GOT3 (cell line): ENCODE measurements at places on chromosomes 7 and 10.

DNA sequence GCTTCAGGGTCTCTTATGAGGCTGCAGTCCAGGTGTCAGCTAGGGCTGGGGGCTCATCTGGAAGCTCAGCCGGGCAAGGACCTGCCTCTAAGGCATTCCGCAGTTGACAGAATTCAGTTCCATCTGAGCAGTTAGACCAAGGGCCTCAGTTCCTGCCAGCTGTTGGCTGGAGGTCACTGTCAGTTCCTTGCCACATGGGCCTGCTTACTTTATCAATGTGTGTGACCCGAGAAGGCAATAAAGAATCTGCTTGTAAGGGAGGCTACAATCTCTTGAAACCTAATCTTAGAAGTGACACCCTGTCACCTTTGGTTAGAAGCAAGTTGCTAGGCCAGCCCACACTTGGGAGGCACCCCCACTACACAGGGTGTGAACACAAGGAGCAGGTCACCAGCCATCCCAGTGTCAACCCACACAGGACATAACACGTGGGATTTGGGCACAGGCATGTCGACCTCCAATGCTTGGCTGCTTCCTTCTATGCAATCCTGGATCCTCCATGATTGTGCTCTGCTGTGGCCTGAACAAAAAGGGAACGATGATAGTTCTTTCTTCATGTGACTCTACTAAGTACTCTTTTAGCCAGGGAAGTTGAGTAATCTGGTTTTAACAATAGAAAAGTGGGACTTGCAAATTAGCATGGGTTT lies 41.8 kb downstream of the MTURN start:
- DNase-seq: no peak

DNA sequence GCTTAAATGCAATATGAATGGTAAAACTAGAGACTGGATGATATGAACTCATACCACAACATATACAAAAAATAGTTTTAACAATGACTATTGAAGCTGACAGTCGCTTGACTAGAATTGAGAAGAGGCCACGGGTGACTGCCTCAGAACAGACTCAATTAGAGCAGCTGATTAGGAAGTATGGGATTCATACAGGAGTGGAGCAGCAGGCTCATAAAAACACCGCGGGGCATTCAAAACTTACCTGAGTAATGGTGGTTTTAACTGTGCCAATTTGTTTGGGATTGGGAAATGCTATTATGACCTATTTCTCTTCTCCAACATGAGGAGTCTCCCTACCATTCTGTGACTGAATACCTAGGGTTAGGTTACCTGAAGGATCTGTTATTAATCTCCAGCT lies 2.1 kb downstream of the CADPS2 start:
- no peak for DNase-seq

- DNase-seq: no peak
Measured at GRCh38 chr10:34163075-34163905, 651.8 kb downstream of the PARD3 start.

DNA sequence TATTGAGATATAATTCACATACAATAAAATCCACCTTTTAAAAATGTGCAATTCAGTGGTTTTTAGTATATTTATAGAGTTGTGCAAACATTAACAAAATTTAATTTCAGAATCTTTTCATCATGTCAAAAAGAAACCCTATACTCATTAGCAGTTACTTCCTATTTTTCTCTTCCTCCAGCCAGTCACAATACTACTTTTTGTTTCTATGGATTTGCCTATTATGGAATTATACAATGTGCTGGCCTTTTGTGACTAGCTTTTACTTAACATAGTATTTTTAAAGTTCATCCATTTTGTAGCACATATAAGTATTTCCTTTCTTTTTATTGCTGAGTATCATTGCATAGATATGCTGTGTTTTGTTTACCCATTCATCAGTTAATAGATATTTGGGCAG lies 199.9 kb upstream of the IMMP2L start:
- no peak for DNase-seq

DNA sequence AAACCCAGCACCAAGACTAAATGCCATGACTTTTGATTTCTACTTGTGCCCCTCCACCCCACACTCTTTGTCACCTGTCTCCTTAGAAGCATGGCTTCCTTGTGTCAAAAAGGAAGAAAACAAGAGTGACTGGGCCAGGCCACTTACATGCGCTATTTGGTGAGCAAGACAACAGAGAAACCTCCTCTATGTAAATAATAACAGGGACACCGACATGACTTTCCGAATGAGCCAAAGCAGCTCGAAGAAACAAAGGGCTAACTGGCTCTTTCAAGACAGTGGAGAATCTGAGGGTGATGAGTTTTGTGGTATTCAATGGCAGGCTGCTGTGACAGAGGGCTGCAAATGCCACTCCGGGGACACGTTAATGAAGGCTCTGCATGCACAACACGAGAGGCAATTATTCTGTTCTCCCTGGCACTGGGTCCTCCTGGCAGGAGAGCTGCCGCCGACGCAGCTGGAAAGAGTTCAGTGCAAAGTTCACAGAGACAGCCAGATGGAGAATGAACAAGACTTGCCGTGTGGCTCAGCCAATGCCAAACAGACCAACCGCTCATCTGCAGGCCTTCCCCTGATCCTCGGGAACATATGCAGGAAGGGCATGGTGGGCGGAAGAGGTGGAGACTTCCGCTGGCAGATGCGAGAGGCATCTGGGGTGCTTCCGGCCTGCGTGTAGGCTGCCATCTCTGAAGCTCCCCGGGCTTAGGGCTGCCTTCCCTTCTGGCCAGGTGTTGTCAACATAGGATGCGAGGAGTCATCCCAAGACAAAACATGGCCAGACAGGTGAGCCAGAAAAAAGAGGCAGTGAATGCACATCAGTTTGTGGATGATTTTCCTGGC lies 59.1 kb upstream of the SMNDC1 start:
- DNase-seq: no peak

DNA sequence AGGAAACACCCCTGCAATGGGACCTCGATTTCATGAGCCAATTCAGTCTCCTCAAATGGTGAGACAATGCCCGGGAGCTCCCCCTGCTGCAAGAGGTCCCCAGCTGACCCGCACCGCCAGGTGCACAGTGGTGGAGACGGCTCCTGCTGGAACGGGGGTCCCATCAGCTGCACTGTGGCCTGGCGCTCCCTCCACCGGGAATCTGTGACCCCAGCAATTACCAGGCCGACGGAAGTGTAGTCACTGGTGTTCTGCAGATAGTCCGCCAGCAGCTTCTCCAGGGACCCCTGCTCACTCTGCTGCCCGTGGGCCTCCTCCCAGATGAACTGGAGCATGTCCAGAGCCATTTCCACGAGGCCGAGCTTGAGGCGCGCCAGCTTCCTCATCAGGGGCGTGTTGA lies 64.9 kb upstream of the NKX6-2 start:
- no peak for DNase-seq

GRCh38 chr10:78777466-78777865 lies 291.3 kb upstream of the ZMIZ1 start:
- no peak for DNase-seq

- DNase-seq: no peak
Measured at GRCh38 chr10:114523876-114524275, 119.6 kb upstream of the AFAP1L2 start.
